ENCODE measurements at places on chromosomes 3 and 15.

DNA sequence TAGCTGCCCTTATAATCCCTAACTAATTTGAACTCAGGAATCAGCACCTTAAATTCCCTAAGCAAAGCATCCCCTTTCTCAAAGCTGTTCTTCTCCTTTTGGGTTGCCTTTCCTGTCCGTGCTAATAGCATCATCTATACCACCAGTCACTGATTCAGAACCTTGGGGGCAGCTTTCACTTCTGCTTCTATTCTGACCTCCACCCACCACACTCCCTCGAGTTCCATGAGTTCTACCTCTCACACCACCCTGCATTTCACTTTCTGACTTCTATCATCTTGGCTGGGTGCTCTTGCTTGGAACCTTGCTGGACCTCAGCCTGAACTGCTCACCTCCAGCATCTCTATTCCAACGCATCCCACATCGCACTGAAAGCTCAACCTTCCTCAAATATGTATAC is 55.4 kb upstream of the KCNMB2 start:
- DNase-seq, result no peak

GRCh38 chr3:170709046-170709445 is 123.2 kb upstream of the SLC7A14 start:
- no peak for DNase-seq

DNA sequence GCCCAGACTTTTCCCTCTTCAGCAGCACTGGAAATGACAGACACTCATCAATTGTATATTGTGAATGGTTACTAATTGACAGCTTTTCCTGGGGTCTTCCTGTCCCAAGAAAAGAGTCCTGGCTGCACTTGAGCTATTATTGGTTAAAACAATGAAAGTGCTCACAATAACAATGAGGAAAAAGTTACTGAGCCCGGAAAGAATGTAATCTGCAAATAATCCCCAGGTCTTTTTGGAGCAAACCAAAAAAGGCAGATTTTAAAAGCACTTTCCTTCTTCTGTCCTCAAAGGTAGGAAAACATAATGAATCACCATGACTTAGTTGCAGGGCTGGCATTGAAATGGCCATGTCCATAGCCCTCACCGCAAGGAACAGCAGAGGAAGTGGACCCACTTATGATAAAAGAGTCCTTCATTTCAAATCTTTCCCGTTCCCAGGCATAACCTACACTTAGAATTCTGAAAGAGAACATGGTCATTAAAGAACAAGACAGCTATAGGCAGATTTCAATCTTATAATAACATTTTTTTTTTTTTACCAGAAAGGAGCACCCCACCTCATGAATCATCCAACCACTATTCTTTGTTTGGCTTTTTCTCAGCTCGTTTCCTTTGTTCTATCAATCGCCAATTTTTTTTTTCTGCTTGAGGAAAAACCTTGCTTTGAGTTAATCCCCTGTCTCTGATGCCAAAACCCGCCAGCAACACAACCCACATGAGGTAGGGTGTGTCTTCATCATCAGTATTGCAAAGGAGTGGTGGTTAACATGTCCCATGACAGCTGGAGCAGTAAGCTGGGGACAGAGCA is 35.5 kb upstream of the ATP1B3 start:
- no peak for DNase-seq

DNA sequence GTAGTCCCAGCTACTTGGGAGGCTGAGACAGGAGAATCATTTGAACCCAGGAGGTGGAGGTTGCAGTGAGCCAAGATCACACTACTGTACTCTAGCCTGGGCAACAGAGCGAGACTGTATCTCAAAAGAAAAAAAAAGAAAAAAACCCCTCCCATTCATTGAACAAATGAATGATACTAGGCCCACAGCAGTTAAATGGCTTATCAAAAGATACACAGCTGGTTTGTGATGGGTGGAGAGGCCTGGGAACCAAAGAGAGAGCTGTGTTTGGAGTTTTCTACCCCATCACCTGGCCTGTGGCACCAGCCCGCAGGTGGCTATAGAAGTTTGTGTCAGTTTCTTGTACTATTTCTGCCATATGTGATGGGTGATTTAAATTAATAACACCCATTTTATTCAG is 43.1 kb upstream of the LCTL start:
- DNase-seq, result no peak

GRCh38 chr3:49076116-49076515 is 17.8 kb downstream of the QRICH1 start:
- no peak for DNase-seq

DNA sequence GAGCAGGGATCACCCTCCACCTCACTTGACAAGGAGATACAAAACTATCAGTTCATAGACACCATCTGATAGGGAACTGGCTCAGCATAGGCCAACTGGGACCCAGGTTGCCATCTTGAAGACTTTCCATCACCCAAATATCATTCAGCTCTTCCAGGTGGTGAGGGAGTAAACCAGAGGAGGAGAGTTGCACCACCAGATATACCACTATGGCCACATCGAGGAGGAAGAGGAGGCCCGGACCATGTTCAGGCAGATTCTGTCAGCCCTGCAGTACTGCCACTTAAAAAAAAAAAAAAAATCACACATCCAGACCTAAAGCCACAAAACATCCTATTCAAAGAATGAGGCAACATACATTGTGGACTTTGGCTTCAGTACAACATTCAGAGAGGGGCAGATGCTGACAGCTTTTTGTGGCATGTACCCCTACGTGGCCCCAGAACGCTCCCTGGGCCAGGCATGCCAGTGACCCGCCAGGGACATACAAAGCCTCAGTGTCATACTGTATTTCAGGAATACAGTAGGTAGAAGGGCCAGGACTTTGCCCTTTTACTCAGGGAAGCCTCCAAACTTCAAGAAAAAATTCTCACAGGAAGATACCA is 18.4 kb upstream of the EMC3 start:
- no peak for DNase-seq

DNA sequence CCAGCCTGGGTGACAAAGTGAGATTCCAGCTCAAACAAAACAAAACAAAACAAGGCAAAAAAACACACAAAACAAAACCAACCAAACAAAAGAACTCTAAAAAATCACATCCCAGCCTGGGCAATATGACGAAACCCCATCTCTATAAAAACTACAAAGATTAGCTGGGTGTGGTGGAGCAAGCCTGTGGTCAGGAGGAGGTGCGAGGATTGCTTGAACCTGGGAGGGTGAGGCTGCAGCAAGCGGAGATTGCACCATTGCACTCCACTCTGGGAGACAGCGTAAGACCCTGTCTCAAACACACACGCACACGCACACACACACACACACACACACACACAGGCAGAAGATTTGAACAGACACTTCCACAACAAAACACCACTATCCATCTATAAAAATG is 99.6 kb downstream of the SHQ1 start:
- DNase-seq, result no peak

- DNase-seq, result peak; percentile 52
Measured at GRCh38 chr3:179260949-179261765, 10.2 kb upstream of the KCNMB3 start.

DNA sequence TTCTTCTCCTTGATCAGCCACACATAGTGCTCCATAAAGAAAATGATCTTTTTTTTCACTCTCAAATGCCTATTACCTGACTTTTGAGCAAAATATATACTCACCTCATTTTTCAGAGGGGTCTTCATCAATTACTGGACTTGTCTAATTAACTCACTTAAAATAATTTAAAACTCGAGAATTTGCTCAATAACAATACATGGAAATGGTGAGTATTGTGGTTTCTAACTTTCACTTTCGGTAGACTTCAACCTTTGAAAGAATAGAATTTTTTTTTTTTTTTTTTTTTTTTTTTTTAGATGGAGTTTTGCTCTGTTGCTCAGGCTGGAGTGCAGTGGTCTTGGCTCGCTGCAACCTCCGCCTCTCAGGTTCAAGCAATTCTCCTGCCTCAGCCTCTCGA is 17.7 kb upstream of the EPHB1 start:
- DNase-seq, result no peak

GRCh38 chr3:36875397-36875796 is 69.5 kb downstream of the TRANK1 start:
- DNase-seq, result no peak

DNA sequence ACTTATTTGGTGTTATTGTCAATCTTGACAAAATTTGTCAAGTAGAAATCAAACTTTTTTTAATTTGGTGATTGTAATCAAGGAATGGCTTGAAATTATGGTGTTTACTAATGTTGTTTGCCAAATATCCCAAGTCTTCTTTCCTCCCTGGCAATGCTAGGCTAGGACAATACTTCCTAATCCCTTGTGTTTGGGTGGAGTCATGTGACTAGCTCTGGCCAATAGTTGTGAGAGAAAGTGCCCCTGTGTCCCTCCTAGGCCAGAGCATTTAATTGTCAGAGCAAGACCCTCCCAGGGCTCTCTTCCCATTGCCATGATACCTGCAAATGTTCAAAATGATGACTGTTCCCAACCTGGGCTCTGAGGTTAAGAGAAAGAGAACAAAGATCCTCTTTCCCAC is 132.7 kb downstream of the ANXA2 start:
- no peak for DNase-seq

DNA sequence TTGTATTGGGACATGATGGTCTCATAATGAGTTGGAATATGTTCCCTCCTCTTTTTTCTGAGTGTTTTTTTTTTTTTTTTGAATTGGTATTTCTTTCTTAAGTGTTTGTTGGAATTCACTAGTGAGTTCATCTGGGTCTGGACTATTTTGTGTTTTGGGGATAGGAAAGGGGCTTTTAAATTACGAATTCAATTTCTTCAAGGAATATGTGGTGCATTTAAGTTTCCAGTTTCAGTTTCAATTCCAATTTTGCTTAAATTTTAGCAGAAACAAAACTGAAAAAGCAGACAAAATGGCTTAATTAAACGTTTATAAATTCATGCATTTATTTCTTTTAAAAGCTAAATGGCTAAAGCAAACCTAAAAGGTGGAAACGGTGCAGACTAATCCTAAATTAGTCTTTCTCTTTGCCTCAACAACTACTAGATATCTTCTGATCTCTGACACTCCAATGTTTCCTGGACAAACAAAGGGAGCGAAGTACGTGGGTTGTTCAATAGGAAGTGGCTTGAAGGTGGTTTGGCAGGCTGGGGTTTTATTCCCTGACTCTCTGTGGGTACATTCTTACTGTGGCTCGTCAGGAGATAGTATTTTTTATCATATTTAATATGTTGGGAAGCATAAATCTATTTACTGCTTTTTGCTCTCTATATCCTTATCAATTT is 50.0 kb upstream of the CORO2B start:
- DNase-seq, result no peak

GRCh38 chr3:58111513-58112184 is 99.1 kb downstream of the DNASE1L3 start:
- no peak for DNase-seq

- no peak for DNase-seq
Measured at GRCh38 chr3:125107861-125108567, 52.2 kb upstream of the HEG1 start.

DNA sequence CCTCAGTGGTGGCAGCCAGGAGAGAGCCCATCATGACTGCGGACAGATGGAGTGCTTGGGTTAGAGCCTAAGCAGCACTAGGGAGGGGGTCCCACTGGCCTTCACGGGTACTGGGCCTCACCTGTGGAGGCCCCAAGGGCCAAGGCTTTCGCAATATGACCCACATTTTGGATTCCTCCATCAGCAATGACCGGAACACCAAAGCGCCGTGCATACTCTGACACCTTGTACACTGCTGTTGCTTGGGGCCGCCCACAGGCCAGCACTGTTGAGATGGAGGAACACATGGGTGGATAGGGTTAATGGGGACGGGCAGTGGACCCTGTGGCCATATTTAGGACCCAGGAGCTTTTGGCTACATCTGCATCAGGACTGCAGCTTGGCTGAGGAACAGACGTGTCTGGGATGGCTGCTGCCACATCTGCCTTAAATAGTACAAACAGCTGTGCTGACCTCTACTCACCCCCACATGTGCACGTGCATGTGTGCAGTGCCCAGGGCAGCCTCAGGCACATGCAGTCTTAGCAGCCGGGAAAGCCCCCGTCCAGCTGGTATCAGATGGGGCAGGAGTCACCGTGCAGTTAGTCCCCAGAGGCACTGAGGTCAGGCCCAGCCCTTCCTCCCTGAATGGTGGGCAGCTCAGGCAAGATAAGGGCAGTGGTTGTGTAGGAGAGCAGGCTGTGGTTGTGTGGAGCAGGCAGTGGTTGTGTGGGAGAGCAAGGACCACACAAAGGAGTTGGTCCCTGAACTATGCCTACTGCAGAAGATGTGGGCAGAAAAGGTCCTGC is 3.3 kb downstream of the NDUFAF3 start:
- DNase-seq, result no peak

DNA sequence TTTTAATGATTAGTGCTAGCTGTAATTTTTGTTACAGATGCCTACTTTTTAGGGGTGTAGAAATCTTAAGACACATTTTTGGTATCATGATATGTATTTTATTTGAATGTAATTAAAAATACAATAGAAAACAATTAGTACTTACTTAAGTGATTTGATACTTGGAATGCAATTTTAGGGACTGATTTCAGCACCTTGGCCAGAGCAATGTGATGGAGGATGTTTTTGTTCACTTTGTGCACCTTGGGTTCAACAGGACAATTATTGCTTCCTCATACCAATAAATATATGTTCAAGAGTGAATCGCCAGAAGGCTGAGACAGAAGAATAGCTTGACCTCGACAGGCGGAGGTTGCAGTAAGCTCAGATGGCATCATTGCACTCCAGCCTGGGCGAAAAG is 22.3 kb downstream of the GMNC start:
- no peak for DNase-seq

DNA sequence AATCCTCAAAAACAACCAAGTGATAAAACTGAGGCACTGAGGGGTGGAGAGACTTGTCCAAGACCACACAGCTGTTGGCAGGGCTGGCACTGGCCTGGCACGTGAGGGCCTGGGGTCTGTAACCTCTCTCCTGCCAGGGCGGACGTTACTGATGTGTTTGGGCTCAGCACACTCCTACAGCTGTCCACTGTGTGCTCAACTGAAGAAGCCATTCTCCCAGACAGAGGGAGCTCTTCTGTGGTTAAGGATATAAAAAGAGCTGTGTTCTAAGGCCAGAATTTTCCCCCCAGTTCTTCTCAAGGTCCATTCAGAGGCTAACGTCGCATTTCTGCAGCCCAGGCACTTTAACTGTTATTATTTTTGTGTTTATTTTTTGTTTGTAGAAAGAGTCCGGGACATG is 429.0 kb upstream of the ATP11B start:
- no peak for DNase-seq

DNA sequence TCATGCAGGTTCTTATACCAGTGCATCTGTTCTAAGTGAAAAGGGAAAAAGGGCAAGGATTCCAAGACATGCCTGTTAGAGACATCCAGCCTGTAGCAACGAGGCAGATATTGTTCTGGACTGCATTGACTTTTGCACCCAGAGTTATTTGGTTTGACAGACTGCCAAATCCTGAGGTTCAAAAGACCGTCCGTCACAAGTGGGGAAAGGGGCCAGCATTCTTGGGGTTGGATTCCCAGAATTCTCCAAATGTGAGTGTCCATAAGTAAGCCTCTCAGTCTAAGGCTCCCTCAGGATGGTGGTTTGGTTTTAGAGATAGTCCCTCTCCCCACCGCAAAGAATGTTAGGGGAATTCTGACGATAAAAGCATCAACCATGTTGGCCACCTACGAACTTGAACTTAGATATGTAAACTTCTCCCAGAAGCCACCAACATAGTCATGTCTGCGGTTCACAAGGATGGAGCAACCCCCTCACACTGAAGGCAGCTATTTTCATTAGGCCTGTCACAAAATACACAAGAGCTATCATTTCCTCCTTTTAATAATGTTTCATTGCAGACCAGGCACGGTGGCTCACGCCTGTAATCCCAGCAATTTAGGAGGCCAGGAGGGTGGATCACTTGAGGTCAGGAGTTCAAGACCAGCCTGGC is 13.6 kb upstream of the LACTB start:
- DNase-seq, result no peak

- no peak for DNase-seq
Measured at GRCh38 chr3:52265387-52265786, 13.1 kb downstream of the WDR82 start.

GRCh38 chr3:128195369-128195768 is 42.1 kb downstream of the EEFSEC start:
- no peak for DNase-seq
